Endothelial cell (in vitro differentiated cells): ENCODE measurements at places on chromosomes 13 and 19.
A peak's percentile ranks its signal among the peaks of the same experiment; 100 is the strongest.

DNA sequence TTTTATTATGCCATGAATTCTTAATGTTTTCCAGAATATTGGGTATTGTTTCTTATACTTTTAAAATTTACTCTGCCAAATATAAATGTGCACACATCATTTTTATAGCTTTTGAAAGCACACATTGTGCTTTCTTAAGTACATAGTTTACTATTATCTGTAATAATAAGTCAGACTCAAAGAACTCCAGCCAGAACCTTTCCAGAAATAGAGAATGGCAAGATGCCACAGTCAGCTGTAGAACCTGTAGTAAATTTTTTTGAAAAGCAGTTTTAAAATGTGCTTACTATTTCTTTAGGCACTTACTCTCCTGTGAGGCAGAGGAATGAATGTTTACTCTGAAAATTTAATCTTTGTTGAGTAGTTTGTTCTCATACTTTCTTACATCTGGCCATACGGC lies 1287.1 kb downstream of the PCDH9 start:
- H3K36me3 ChIP-seq = no peaks in the 10 kb centered on the region
- no peak overlapping the region for H3K27ac ChIP-seq
- H3K4me1 ChIP-seq = no peaks in the 10 kb centered on the region
- H3K27me3 ChIP-seq = no peaks in the 10 kb centered on the region
- H3K4me3 ChIP-seq = no peak overlapping the region

DNA sequence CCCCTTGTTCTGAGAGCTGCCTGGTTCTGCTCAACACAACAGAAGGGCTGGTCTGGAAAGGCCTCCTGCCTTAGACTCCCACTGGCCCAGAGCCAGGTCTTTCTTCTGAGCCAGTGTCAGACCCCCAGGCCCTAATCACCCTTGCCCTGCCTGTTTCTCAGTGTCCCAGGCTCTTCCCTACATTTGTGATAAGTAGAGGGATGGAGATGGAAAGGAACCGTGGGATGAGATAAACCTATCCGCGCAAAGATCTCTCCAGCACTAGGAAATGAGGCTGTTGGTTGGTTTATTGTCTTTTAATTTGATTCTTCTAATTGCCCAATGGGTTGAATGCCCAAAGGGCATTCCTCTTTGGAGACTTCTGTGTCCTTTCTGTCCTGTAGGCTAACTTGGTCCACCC lies 470.0 kb downstream of the TSHZ3 start:
- peaks cover 17% of the 10 kb centered on the region for H3K4me1 ChIP-seq
- H3K27me3 ChIP-seq = no peaks in the 10 kb centered on the region
- no peak overlapping the region for H3K4me3 ChIP-seq
- no peak for DNase-seq
- H3K36me3 ChIP-seq = no peaks in the 10 kb centered on the region

DNA sequence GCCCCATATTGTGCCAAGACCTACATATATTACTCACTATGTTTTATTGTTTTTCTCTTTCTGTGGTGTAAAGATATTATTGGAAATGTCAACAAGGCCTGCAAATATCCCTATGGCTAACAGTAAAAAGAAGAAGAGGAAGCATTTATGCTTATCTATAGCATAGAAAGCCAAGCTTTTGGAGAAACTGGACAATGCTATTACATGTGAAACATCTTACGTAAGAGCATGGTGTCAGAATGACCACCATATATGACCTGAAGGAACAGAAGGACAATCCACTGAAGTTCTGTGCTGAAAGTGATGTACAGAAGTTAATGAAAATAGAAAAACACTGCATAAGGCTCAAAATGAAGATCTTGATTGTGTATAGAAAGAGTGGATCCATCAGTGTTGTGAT lies 145.2 kb downstream of the KCTD12 start:
- no peak for DNase-seq
- peaks cover 4% of the 10 kb centered on the region for H3K27me3 ChIP-seq
- peaks cover 7% of the 10 kb centered on the region for H3K4me1 ChIP-seq
- H3K27ac ChIP-seq = no peak overlapping the region

DNA sequence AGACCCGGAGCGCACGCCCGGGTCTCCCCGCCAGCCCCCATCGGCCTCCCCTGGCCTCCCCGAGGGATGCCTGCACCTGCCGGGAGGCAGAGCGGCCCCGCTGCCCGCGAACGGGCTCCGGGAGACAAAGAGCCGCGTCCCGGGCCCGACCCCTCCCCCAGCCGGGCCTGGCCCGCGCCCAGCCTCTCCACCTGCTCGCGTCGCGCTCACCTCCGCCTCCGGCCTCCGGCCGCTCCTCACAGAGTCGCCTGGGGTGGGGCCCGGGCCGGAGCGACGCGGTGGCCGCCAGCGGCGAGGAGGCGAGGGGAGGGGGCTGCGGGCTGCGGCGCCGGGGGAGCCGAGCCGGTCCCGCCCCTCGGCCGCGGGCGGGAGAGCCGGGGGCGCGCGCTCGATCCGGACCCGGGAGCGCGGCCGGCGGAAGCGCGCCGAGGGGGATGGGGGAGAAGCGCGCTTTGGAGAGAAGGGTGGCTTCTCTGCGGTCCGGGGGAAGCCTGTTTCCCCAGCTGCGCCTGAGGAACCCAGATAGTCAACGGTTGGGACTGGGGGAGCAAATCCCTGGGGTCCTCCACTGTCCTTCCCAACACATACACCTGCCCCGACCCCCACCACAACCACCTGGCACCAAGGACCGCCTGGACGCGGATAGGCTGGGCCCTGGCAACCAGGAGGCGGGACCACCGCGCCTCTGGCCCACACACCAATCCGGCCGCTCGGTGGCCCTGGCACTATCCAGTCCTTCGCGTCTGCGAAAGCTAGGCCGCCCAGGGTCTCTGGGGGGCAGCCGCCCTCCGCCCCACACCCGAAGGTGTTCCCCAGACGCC lies at the start of gene PRR36:
PRR36 (minus strand) TSS at position 315 of the 821 bp plus-strand sequence. CDS start 701 bp downstream, outside the sequence.
- DNase-seq = peak; percentile 63
- H3K36me3 ChIP-seq = no peaks in the 10 kb centered on the region
- no peak within 1 kb of the TSS for H3K27ac ChIP-seq
- H3K4me1 ChIP-seq = no peaks in the 10 kb centered on the region
- peak within 1 kb of the TSS; percentile 83 for H3K4me3 ChIP-seq
- H3K27me3 ChIP-seq = peaks cover 17% of the 10 kb centered on the region

DNA sequence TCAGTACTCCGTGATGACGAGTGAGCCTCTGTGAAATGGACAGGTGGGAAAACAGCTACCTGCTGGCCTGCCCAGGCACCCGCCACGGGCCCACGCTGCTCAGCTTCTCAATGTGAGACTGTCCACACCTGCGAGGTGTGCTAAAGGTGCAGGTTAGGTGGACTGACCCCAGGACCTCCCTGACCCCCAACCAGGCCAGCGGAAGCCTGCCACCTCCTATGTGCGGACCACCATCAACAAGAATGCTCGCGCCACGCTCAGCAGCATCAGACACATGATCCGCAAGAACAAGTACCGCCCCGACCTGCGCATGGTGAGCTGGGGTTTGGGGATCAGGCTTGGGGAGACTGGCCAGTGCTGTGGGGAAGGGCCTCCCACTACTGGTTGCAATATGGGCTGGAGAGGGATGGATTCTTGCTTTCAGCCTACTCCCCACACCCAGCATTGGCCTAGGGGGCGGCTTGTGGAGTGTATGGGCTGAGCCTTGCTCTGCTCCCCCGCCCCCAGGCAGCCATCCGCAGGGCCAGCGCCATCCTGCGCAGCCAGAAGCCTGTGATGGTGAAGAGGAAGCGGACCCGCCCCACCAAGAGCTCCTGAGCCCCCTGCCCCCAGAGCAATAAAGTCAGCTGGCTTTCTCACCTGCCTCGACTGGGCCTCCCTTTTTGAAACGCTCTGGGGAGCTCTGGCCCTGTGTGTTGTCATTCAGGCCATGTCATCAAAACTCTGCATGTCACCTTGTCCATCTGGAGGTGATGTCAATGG lies 2.2 kb downstream of the RPL28 start:
- H3K36me3 ChIP-seq = peaks cover 18% of the 10 kb centered on the region
- H3K4me3 ChIP-seq = peak overlapping the region; percentile 99
- H3K27me3 ChIP-seq = peaks cover 29% of the 10 kb centered on the region
- DNase-seq = no peak

DNA sequence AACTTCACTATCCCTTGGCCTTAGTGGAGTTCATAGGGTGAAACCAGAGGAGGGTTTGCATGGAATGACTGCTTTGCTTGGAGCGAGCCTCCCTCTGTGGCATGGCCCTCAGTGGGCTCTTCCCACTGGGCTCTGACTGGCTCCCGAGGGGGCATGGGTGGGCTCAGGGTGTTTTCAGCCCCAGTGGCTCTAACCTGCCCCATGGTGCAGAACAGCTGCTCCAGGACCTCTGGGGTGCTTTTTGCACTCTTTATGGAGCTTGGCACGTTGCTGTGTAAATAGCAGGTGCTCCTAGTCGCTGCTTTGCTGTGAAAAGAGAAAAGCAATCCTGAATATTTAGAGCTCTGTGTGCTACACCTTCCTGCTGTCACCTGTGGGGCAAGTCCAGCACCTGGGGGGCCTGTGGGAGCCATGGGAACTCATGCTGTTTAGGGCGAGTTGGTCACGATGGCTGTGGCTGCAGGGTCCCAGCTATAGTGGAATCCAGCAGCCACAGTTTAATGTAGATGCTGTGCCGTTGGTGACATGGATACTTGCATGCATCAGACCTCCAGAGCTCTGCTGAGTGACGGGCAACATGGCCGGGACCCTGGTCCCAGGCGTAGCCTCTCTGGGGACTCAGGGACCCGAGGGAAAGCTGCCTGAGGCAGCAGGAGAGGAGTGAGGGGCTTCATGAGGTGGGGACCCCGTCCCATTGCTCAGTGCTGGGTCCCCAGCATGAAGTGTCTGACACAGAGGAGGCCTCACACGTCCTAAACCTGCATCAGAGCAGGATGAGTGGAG lies 14.3 kb upstream of the MCF2L start:
- no peak overlapping the region for H3K27ac ChIP-seq
- peaks cover 4% of the 10 kb centered on the region for H3K27me3 ChIP-seq
- no peaks in the 10 kb centered on the region for H3K36me3 ChIP-seq
- no peak overlapping the region for H3K4me3 ChIP-seq
